CD4-positive, alpha-beta T cell treated with Interleukin-15 for 4 hours (primary cell): ENCODE measurements at places on chromosomes 7 and 10.

DNA sequence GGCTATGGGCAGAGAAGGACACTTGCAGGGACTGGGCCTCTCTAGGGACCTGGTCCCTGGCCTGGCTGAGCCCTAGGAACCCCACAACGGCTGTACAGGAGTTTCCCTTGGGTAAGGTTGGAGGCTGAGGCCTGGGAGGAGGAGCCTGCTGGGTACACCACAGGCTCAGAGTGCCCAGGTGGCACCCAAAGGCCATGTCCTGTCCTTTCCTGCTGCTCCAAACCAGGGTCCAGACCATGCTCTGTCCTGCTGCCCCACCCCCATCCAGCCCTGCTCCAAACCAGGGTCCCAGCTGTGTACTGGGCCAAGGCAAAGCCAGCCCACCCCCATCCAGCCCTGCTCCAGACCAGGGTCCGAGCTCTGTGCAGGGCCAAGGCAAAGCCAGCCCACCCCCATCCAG, 35.3 kb upstream of the ZNF488 start:
- no peak for DNase-seq

GRCh38 chr7:27189295-27189996, 4.4 kb upstream of the HOXA11 start:
- DNase-seq, result no peak

DNA sequence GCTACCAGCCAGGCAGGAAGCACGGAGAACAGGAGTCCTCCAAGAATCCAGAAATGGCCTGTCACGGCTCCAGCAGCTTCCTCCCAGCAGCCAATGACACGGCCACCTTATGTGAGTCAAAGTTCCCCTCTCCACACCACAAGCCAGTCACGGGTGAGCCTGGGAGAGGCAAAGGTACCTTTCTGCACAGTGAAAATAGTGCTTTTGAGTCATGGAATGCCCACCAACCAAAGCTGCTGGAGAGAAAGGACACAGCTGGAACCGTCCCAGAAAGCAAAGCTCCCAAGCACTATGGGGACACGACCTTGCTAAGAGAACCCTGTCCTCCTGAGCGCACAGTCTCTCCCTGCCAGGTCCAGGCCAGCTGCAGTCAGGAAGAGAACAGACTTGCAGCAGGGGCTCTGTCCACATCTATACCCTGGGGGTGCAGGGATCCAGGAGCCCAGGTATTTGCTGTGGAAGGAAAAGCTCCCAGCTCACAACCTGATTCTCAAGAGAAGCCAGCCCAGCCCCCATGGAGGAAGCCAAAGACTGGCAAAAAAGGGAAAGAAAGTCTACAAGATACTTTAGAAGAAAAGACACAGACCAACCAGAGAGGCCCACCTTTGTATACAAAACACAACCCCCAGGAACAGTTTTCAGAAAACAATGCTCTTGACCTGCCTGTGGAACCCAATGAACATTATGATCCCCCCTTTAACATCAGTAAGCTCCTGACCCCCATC, 24.4 kb downstream of the C10orf71 start:
- no peak for DNase-seq

GRCh38 chr10:124647421-124648130, 96.6 kb downstream of the FAM53B start:
- DNase-seq, result peak; percentile 77

GRCh38 chr7:94178230-94178629, 174.1 kb upstream of the BET1 start:
- no peak for DNase-seq

GRCh38 chr7:104772405-104773345, 241.3 kb upstream of the KMT2E start:
- DNase-seq, result no peak

DNA sequence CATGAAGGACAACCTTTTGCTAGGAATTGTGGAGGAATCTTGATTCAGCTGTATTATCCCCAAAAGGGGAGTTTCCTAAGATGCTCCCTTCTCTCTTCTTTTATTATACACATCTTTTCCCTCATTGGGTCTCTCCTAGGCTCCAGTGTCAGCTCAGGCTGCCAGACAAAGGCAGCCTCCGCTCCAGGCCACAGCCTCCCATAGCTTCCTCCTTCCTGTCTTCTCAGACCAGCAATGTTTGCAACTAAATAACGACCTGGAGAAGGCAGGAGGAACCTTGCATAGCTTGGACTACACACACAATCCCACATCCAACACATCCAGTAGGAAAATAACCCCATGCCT, 12.3 kb downstream of the SFXN3 start:
- DNase-seq, result no peak

GRCh38 chr10:103523683-103524082, 30.2 kb downstream of the NEURL1 start:
- no peak for DNase-seq

DNA sequence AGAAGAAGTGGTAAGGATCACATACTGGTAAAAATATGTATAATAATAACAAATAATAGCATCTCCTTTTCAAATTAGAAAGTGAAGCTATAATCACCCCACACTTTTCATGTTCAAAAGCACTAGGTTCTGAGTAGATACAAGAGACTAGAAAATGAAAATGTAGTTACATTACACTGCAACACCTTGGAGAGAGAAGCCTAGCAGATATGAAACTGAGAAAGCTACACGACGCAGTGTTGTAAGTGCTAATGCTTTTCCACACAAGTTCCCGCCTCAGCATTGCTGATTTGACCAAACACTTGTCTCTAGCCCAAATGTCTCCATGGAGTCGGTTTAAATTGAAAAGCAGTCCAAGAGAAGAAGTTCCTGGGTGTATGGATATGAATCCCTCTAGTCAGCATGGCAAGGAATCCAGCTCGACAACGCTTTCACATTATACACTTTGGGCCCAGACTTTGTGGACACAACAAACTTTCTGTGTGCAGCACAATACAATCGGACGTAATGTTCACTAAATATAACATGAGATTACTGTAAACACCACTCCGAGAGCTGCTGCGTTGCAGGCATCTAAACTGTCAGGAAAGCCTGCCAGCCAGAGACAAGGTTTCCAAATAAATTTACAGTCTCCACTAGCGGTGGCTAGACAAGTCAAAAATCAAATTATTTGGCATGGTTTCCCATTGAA, 1.7 kb downstream of the PDE1C start:
- DNase-seq, result no peak

GRCh38 chr7:76262683-76263402, 39.6 kb upstream of the HSPB1 start:
- peak; percentile 17 for DNase-seq

- DNase-seq, result no peak
Observed at GRCh38 chr7:5638994-5639393, 142.5 kb downstream of the RNF216 start.

DNA sequence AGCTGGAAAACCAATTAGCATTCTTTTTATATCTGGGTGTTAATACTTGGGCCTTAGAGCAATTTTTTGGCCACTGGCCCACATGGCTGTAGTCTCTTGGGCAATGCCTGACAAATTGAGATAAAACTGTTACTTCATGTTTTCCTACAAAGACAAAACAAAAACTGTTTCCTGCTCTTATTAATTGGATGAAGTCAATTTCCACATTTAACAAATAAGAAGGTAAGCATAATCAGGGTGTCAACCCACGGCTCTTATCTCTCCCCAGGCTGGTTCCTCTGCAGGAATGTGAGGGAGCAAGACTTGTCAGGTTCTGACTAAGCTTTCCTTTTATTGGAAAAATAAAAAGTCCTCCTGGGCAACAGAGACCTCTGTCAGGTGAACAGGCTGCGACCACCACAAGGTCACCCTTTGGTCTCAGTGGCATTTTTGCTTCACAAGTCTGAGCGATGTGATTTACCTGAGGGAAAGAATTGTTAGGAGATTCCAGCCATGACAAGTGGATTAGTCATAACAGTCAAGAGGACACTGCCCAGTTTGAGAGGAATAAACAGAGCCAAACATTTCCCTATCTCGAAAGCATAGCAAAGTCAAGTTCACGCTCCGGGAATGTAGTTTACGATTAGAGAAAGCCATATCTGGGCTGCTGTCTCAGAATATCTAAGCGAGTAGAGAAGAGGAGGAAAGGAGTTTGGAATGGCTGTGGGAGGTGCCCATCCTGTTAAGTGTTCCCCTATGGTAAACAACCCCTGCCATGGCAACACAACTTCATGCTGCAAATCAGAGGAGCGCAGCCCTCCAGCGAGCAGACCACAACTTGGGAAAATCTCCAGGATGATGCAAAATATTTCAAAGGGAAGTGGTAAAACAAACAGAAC, 144.4 kb downstream of the TES start:
- no peak for DNase-seq

DNA sequence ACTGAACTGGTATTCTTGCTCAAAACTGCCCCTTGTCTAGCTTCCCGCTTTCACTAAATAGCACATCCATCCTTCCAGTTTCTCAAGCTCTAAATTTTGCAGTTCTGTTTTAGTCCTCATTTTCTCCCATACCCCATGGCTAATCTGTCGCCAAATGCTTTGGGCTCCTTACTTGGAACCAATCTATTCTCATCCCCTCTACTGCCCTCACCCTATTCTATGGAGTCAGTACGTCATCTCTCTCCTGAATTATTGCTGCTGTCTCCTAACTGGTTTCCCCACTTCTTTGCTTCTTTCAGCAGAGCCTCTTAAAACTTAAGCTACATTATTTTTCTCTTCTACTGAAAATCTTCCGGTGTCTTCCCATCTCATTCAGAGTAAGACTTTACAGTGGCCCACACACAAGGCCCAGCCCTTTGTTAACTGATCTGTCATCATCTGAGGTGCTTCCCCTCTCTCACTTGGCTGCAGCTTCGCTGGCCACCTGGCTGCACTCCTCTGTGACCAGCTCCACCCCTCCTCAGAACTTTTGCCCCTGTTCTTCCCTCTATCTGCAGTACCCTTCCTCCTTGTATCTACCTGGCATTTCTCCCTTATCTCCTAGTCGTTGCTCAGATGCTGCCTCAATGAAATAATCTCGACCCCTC, 9.9 kb downstream of the STARD3NL start:
- no peak for DNase-seq

DNA sequence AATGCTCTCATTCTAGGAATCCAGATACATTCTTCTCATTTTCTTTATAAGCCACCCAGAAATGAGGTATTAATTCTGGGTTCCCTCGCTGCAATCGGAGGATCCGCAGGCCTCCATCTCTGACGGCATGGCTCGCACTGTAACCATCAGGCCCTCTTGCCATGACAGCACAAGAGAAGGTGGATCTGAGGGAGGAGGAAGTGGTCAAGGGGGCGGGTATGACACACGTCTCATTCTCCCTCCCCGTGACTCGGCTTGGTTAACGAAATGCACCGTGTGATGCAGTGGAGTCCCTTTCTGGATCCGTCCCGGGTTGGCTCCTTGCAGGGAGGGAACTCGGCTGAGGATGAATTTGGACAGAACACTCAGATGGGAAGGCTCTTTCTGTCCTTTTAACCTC, 280.2 kb downstream of the TCERG1L start:
- DNase-seq, result no peak

DNA sequence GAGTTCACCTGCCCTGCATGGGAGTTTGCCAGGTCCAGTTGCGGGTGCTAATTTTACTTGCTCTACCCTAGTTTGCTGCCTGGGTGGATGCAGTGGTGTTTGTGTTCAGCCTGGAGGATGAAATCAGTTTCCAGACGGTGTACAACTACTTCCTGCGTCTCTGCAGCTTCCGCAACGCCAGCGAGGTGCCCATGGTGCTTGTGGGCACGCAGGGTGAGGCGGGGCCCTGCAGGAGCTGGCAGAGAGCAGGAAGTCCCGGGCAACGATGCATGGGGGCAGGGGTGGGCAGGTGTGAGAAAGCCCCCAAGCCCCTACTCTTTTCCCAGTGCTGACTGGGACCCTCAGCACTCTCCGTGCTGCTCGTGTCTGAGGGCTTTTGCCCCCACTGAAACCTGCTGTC, 31.3 kb downstream of the AGAP3 start:
- DNase-seq, result peak; percentile 59

- peak; percentile 4 for DNase-seq
Observed at GRCh38 chr7:149422914-149423301, 38.0 kb downstream of the ZNF777 start.

GRCh38 chr7:150801946-150802771, 1.6 kb downstream of the TMEM176A start:
- DNase-seq, result no peak

- DNase-seq, result no peak
Observed at GRCh38 chr10:48872234-48872633, 67.4 kb downstream of the LRRC18 start.

DNA sequence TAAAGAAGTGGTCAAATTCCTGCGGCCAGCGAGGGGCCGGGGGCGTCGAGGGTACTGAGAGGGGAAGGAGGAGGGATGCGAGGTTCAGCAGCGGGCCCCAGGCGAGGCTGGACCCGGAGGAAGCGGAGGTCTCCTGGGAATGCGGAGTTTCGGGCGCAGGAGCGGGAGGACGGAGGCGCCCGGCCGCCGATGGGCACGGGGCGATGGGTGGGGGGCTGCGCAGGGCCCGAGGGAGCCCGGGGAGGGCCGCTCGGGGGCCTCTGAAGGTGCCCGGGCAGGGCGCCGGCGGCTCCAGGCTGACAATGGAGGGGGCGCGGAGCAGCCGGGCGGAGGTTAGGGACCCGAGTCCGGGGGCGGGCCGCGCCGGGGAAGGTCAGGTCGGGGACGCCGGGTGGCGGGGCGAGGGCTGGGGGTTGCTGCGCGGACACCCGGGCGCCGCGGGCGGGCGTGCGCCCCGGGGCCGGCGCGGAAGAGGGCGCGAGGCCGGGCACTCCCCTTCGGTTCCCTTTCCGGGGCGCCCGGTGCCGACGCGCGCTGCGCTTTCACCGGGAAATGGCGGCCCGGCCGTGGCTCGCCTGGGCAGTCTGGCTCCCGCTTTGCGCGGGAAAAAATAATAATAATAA, 683 bp downstream of the MACROH2A2 start:
- DNase-seq, result no peak

DNA sequence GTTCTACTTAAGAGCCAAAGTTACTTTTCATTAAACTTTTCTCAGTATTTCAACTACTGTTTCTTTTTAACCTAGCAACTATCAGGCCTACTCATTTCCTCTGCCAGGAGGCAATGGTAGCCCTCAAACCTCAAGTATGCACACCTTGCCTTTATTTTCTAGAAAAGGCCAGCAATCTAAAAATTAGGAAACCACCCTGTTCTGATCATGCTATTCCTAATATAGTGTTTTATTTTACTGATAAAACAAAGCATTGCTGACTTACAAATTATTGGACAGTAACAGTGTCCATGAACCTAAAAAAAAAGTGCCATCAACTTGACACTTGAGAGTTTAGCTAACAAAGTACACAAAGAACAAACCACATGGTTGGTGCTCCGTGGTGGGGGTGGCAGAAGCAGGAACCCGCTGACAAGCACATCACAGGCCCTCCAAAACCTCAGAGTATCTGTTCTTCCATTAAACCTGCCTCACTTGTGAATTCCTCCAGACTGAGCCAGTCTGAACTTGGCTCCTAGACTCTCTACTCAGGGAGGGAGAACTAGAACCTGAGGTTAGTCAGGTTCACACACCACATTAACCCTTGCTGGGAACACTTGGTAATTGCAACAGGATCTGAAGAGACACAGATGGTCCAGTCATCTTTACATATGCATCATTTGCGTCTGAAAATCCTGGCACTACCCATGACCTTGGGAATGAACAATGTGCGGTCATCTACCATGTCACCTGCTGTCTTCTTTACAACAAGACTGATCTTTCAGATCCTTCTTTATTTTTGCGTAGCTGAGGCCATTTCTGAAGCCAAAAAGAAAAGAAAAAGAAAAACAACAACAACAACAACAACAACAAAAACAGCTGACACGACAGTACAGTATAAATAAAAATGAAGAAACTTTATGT, 31.9 kb downstream of the PIP4K2A start:
- peak; percentile 81 for DNase-seq
